ENCODE measurements at places on chromosomes 12 and 14.

DNA sequence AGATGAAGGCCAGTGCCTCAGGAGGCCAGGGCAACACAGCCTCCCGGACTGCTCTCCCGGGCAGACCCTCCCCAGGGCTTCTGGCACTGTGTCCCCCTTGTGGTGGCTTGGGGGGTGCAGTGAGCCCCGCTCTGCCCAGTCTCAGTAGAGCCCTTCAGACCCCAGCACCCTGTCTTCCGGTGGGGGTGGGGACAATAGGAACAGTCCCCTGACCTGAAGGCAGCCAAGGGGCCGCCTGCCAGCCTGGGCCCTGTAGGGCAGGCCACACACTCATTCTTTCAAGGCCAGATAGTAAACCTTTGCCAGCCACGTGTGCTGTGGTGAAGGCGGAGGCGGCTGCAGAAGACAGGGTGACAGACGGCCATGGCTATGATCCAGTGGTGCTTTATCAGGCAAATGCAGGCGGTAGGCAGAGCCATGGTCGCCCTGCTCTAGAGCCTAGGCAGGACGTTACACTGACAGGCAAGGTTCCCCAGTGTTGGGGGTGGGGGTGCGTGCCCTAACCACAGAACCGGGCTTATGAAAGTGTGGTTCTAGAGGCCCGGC, 15.0 kb downstream of the ZFYVE21 start:
- no peak for DNase-seq

GRCh38 chr12:9118158-9118557, 2.4 kb upstream of the A2M start:
- no peak for DNase-seq

GRCh38 chr12:125050868-125051267, 14.4 kb upstream of the AACS start:
- DNase-seq, result no peak

- DNase-seq, result no peak
These were observed 19.2 kb downstream of the CSRP2 start for GRCh38 chr12:76859611-76860010.

- no peak for DNase-seq
These were observed 214.9 kb upstream of the BTG1 start for GRCh38 chr12:92360543-92360942.

DNA sequence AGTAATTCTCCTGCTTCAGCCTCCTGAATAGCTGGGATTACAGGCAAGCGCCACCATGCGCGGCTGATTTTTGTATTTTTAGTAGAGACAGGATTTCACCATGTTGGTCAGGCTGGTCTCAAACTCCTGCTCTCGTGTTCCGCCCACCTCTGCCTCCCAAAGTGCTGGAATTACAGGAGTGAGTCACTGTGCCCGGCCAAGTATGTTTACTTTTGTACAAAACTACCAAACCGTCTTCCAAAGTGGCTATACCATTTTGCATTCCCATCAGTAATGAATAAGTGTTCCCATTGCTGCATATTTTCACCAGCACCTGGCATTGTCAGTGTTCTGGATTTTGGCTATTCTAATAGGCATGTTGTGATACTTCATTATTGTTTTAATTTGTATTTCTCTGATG, 8.4 kb upstream of the KRT6A start:
- DNase-seq, result no peak

DNA sequence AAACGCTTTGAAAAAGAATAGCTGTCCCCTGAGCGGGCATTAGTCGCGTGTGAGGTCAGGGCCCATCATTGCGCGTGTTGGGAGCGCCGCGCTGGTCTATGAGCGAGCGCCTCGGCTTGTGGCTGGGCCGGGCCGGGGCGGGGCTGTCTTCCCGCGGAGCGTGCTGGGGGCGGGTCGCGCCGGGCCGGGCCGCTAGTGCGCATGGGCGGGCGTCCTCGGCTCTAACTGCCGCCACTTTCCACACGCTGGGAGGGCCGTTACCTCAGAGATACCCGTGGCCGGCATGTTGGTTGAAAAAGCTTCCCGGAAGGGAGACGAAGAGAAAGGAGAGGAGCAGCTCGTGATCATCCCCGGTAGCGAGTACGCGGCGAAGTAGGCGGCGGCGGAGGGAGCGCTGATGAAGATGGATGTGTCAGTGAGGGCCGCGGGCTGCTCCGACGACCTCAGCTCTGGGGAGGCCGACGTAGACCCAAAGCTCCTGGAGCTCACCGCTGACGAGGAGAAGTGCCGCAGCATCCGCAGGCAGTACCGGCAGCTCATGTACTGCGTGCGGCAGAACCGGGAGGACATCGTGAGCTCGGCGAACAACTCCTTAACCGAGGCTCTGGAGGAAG, at the start of gene EID3:
Gene EID3 (plus strand): TSS at position 202 of the 614 bp plus-strand sequence. CDS start 196 bp downstream, at position 398.
- DNase-seq, result peak; percentile 88

- DNase-seq, result no peak
These were observed 56.0 kb downstream of the RNF34 start for GRCh38 chr12:121455766-121456420.

DNA sequence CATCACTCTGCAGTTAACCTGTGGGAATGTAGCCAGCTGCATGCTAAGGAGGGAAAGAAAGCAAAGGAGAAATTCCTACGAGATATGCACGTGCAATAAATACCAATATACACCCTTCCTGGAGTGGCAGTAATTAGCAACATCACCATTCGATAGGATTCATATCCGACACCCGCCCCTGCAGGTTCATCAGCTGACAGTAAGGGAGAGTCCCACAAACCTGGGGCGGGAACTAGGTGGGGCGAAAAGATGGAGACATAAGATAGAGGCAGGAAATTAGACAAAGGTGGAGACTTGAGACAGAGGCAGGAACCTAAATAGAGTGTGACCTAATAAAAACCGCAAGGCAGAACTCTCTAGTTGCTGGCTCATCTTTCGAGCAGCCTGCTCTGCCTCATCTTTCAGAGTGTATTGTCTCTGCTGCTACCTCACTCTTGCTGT, 51.6 kb downstream of the PLEKHG3 start:
- DNase-seq, result no peak

- no peak for DNase-seq
These were observed 274.4 kb downstream of the LRIG3 start for GRCh38 chr12:58645946-58646345.

- no peak for DNase-seq
These were observed 36.9 kb upstream of the SMUG1 start for GRCh38 chr12:54225666-54226065.

GRCh38 chr12:30930641-30931040, 4.1 kb downstream of the TSPAN11 start:
- no peak for DNase-seq

DNA sequence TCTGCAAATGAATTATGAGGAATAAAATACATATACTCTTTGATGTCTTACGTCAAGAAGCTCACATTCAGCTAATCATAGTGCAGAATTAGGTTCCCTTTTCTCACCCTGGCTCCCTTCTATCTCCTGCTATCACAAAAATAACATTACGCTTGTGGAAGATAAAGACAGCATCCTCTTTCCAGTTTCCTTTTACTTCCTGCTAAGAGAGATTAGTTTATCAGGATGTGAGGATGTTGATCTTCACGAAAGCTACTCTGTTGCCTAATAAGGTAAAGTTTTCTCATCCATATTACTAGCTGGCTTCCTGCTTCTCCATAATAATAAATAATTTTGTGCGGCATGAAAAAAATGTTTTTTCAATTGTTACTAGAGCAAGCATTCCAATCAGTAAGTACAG, 217.7 kb upstream of the DCN start:
- DNase-seq, result no peak

GRCh38 chr12:74431801-74432200, 105.8 kb upstream of the ATXN7L3B start:
- no peak for DNase-seq
